ENCODE measurements at places on chromosomes 11 and 22.

GRCh38 chr22:47173535-47174021, 411.1 kb downstream of the TBC1D22A start:
- peak; percentile 2 for DNase-seq

DNA sequence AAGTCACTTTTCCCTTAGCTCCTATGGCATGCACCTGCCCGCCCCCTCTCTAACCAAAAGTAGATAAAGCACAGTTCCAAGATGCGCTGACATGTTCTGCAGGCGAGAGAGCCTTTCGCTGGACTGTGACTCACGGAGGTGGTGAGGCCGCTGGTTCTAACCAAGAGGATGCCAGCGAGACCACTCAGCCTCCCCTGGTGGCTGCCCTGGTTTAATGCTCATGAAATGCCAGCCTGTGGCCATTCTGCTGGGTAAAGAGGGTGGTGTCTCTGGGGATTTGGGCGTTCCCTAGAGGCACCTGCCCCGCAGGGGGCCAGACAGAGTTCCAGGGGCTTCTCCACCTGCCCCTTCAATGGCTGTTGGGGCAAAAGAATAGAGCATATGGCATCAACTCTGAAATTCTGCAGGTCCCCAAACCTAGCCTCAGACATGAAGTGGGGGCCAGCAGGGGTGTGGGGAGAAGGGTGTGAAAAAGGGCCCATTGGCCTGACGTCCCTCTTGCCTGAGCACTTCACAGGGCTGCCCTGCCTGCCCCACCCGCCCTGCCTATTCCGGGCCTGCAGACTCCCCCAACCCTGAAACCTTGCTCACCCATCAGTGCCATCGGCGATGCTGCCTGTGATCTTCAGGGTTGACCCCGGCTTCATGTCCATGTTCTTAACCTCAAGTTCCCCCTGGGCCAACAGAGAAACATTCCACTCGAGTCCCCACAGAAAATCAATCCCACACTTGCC, 8.5 kb downstream of the LGALS2 start:
- no peak for DNase-seq

GRCh38 chr22:37343348-37343747, 61.0 kb downstream of the CYTH4 start:
- DNase-seq = no peak

- DNase-seq = peak; percentile 99
These were observed at the start of gene ZNHIT2 for GRCh38 chr11:65117206-65118096. ZNHIT2 (minus strand) TSS chr11:65117701; CDS start chr11:65117653, 48 bp downstream.

- no peak for DNase-seq
These were observed 25.9 kb downstream of the CDKN1C start for GRCh38 chr11:2859699-2860037.

- DNase-seq = no peak
These were observed 898 bp downstream of the ZNF215 start for GRCh38 chr11:6927030-6927617.

GRCh38 chr11:130340671-130341319, 26.1 kb upstream of the ZBTB44 start:
- no peak for DNase-seq

DNA sequence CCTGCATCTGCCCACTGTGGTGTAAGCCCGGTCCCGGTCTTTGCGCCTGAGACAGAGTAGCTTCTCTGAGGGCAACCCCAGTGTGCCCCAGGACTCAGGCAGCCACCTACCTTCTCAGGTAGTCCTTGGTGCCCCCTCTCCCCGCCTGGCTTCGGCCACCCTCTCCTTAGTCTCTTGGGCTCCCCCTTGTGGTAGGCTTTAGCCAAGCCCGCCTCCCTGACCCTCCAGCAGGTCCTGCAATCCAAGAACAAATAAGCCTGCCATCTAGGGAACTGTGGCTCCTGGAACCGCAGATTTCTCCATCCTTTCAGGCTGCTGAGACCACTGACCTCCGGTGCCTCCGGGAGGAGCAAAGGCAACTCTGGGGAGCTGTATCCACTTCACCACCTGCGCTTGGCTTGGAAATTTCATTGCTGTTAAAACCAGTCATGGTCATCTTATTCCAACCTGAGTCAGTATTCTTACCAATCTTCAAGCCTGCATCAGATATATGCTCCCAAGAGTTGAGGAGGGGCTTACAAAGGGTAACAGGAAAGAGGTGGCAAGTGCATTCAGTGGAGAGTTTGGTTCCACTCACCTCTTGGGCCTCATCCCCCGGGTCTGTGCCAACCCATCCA, 52.8 kb upstream of the TENM4 start:
- peak; percentile 81 for DNase-seq

- peak; percentile 70 for DNase-seq
These were observed 527.9 kb upstream of the B3GAT1 start for GRCh38 chr11:134939905-134940304.

DNA sequence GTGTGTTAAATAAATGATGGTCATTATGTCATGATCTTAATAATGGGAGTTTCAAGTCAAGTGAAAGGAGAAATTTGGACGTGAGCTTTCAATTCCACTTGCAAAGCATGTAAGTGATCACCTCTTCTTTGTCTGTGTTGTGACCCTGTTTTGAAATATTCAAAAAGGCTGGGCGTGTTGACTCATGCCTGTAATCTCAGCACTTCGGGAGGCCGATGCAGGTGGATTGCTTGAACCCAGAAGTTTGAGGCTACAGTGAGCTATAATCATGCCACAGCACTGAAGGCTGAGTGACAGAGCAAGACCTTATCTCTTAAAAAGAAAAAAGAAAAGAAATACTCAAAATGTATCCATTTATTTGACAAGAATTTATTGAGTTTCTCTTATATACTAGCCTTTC, 32.9 kb upstream of the EED start:
- DNase-seq = no peak

- no peak for DNase-seq
These were observed 38.2 kb downstream of the FEZ1 start for GRCh38 chr11:125457814-125458343.

DNA sequence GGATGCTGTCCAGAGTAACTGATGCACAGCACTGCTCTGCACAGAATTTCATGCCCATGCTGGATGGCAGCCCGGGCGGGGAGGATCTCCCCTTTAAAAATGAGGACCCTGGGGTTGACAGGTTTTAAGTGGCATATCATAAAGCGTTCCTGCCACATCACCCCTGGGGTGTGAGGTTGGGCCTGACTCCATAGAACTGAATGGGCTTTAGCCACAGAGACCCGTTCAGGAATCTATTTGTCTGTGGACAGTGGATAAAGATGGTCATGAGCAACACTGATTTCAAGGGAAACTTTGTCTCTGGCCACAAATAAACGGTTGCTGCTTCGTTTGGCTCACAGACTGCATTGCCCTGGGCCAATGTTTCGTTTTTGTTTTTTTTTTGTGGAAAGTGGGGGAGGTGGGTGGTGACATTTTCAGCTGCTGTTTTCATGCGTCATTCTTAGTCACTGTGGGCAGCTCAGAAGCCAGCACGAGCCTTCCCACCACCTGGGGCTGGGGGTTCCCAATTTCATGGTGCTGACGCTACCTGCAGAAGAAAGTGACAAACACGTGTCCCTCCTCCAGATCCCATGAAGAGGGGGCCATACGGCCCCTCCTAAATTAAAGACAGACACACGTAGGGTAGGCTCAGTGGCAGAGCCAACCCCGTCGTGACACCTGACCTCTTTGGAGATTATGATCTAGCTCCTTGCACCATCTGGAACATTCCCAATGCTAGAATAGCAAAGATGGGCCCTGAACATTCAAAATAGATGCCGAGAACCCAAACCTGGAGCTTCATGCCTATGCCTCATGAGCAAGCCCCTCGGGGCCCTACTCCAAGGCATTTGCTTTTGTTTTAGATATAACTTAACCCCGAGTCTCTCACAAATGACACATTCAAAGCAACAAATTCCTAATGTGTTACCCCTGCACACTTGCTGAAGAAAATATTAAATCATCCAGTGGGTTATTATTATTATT, 54.8 kb upstream of the PHF21B start:
- no peak for DNase-seq

GRCh38 chr22:20773793-20774212, at the start of gene SERPIND1:
SERPIND1 (plus strand) TSS chr22:20774113; CDS start chr22:20779313, 5,200 bp downstream.
- DNase-seq = no peak

GRCh38 chr11:74002832-74003231, 6.1 kb downstream of the UCP3 start:
- no peak for DNase-seq

GRCh38 chr11:11895672-11896071, 53.9 kb downstream of the USP47 start:
- no peak for DNase-seq

- no peak for DNase-seq
These were observed 985 bp downstream of the MPZL2 start for GRCh38 chr11:118263112-118263511.

GRCh38 chr11:3893311-3893710, 37.8 kb downstream of the STIM1 start:
- no peak for DNase-seq

DNA sequence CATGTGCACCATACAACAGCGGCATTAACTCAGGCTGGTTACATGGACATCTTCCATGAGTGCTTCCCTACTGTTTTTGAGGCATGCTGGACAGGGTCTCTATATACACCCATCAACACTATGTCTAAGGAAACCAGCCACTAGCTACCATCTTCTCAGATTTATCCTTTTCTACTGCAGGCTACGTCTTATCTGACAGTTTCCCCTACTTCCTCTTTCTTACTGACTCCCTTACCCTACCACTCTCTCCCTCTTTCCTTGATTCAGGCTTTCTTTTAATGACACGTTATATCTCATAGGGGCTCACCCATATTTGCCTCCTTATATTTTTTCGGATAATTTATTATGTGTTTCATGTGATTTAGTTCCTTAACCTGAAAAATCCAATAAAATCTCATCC, 41.8 kb downstream of the DDI1 start:
- DNase-seq = no peak

GRCh38 chr11:123559523-123559955, 94.9 kb downstream of the SCN3B start:
- DNase-seq = no peak

GRCh38 chr11:4983841-4984240, 10.8 kb upstream of the OR51L1 start:
- DNase-seq = no peak

DNA sequence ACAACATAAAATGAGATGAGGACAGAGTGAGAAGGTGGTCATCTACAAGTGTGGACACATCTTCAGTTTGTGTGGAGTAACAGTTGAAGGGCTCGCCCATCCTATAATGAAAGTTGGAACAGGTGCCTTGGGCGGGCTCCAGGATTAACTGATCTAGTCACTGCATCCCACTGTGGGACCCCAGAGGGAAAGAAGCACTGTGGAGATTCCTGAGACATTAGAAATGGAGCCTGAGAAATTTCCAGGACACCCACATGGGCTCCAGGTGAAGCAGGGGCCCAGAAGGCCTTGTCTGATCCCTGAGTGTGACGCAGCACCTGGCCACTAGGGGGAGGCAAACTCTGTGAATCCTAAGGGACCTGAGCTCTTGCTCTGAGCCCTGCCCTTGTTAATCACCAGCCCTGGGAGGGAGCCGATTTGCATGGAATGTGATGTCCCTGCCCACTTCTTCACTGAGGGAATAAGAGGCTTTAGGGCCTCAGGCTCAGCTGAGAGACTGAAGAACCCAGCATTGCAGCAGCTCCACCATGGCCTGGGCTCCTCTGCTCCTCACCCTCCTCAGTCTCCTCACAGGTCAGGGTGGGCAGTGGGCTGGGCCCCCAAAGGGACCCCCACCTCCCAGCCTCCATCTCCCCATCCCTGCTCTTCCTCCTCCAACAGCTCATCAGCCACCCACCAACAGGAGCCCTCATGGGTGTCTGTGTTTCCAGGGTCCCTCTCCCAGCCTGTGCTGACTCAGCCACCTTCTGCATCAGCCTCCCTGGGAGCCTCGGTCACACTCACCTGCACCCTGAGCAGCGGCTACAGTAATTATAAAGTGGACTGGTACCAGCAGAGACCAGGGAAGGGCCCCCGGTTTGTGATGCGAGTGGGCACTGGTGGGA, 98.4 kb downstream of the VPREB1 start:
- peak; percentile 87 for DNase-seq

DNA sequence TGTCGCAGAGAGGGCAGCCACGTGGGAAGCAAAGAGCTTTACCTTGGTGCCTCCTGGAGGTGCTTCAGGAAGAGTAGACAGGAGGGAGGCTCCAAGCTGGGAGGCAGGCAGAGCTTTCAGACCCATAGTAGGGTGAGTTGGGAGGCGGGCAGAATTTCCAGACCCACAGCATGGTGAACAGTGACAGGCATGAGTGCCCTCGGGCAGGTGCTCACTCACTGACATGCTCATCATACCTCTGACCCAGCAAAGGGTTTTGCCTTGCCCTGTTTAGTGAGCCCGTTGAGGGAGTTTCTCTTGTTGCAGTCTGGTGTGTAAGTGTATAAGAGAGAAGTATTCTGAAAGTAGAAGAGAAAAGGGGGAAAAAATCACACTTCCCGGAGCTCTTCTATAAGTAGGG, 86.4 kb upstream of the NTM start:
- DNase-seq = no peak

DNA sequence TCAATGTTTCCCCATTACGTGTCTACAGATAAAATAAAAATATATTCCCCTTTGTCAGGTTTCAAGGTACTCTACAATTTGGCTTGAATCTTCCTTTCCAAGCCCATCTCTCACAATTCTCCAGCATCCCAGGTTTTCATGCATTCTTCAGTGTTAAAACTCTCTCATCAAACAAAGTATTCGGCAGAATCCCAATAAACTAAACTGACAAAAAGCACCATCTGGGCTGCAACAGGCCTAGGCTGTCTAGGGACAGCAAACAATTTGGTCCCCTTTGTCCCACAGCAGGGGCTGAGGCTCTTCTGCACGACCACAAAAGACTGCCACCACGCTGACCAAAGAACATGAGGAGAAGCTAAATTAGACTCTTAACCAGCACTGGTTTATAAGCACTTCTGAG, 159.4 kb downstream of the CADM1 start:
- no peak for DNase-seq

- no peak for DNase-seq
These were observed 5.0 kb upstream of the ZDHHC5 start for GRCh38 chr11:57662893-57663292.

GRCh38 chr22:46484156-46484860, 53.1 kb downstream of the CELSR1 start:
- DNase-seq = no peak

- DNase-seq = no peak
These were observed 3.6 kb downstream of the PRDX5 start for GRCh38 chr11:64321533-64321932.

GRCh38 chr11:24760681-24761080, 263.8 kb downstream of the LUZP2 start:
- no peak for DNase-seq

GRCh38 chr11:63978551-63979239, 4.3 kb downstream of the COX8A start:
- no peak for DNase-seq

DNA sequence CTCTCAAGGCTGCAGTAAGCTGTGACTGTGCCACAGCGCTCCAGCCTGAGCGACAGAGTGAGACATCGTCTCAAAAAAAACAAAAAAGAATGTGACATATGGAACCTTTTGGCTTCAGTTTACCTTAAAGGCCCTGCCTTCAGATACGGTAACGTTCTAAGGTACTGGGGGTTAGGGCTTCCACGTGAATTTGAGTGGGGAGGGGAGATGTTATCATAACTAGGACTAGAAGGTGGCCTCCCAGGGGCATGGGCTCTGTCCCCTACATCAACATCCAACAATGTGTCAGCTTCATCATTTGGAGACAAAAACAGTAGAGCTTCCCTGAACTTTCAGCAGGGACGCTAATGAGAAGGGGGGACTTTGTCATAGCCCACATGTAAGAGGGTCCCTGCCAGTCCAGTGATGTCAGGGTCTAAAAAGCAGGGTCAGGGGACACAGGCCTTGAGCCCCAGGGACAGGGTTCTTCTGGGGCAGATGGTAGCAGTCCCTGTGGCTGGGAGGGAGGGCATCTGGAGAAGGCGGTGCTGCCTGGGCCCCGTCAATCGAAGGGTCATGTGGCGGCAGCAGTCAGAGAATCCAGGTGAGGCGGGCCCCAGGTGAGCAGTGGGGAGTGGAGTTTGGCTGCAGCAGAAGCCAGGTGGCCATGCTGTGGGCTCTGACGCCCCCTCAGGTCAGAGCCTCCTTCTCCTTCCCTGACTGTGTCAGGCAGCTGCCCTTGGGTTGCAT, 79.8 kb downstream of the BCR start:
- no peak for DNase-seq

Measured in WERI-Rb-1 (cell line).